ENCODE measurements at places on chromosomes 5 and 9. TPM values are rescaled to one million over a fixed set of nuclear protein-coding genes. Genes with fewer than 3 reads are reported as not detected.

The RELL2 gene
- 20.8 TPM for polyA plus RNA-seq

The SLC6A19 gene
- polyA plus RNA-seq, result 0.16 TPM

DNA sequence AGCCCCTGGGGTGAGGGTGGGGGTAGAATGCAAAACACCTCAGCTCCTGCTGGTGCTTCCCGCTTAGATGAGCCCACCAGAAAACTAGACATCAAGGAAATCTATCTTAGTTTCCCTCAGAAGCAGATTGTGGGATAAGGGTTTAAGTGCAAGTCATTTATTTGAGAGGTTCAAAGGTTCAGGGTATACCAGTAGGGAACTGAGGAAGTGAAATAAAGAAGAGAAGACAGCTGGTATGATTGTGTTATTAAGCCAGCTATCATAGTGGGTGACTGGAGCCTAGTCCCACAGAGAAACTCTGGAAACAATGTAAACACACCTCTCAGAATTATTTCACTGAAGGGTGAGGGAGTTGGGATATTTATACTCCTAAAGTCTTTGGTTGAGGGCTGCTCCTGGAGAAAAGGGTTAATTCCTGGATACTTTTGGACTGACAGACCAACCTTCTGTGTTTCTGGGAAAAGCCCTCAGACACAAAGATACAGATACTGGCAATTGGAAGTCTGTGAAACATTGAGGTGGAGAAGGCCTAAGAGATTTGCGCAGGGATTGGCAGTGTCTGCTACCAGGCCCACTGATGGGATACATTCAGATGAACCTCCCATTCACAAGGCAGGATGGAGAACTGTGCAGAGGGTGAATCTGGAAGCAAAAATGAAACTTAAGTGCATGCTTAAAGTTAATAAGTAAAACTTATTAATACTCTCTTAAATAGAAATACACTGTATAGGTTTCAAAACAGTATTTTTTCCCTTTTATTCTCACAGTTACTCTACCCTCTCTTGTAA, 6.4 kb upstream of the DCTN4 start:
- H3K4me1 ChIP-seq, result peaks cover 9% of the 10 kb centered on the region
- H3K4me3 ChIP-seq, result no peak overlapping the region
- no peaks in the 10 kb centered on the region for H3K27me3 ChIP-seq
- no peak for DNase-seq
- no peaks in the 10 kb centered on the region for H3K36me3 ChIP-seq

The DNAI1 gene
- 0.75 TPM for polyA plus RNA-seq

Measured in thymus (tissue), 14 donors.